ENCODE measurements at places on chromosomes 6 and 20. TPM values are rescaled to one million over a fixed set of nuclear protein-coding genes. Genes with fewer than 3 reads are reported as not detected.
A peak's percentile ranks its signal among the peaks of the same experiment; 100 is the strongest.

CAPN11 gene
- polyA plus RNA-seq = 0.41 TPM

INSM1 gene
- 1.4 TPM for polyA plus RNA-seq

DNA sequence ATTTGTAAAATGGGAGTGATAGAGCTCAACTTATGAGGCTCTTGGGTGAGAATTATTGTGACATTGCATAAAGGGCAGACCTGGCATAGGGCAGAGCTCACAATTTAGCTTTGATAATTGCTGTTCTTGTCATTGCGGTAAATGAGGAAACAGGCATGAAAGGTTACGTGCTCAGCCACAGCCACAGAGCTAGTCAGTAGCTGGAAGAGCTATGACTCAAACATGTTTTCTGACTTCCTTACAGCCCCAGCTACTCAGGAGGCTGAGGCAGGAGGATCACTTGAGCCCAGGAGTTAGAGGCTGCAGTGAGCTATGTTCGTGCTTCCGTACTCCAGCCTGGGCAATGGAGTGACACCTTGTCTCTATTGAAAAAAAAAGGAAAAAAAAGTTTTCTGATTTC lies 3.5 kb upstream of the GHRH start:
- DNase-seq = no peak

GRCh38 chr6:13373488-13373886 lies 45.1 kb upstream of the TBC1D7 start:
- no peak for DNase-seq

DNA sequence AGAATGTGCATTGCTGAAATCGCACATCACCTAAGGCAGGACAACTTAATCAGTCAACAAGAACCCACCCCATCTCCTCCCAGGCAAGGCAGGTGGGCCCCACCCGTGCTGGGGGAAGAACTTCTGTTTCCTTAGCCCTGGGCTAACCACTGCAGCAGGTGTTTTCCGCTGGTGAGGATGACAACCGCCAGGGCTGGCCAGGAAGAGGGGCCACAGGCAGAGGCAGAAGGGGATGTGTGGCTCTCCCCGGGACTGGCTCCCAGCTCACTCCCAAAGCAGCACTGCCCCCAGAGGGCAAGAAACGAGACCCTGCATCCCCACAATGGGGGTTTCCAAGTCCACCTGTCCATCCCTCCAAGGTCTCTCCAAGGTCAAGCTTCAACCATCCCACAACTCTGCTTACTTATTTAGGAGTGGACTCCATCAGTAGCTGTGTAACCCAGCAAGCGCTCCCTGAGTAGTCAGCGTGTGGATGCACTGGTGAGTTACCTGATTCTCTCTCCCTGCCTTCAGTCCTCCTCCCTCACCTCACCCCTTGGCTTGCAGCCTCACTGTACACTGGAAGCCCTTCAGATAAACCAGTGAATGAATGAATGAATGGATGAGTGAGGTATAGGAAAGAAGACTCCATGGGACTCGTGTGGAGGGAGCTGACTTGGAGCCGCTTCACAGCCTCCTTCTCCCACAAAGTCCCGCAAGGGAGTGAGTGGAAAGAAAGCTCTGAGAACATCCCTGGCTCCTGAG lies 168.2 kb upstream of the CST7 start:
- peak; percentile 38 for DNase-seq

DNA sequence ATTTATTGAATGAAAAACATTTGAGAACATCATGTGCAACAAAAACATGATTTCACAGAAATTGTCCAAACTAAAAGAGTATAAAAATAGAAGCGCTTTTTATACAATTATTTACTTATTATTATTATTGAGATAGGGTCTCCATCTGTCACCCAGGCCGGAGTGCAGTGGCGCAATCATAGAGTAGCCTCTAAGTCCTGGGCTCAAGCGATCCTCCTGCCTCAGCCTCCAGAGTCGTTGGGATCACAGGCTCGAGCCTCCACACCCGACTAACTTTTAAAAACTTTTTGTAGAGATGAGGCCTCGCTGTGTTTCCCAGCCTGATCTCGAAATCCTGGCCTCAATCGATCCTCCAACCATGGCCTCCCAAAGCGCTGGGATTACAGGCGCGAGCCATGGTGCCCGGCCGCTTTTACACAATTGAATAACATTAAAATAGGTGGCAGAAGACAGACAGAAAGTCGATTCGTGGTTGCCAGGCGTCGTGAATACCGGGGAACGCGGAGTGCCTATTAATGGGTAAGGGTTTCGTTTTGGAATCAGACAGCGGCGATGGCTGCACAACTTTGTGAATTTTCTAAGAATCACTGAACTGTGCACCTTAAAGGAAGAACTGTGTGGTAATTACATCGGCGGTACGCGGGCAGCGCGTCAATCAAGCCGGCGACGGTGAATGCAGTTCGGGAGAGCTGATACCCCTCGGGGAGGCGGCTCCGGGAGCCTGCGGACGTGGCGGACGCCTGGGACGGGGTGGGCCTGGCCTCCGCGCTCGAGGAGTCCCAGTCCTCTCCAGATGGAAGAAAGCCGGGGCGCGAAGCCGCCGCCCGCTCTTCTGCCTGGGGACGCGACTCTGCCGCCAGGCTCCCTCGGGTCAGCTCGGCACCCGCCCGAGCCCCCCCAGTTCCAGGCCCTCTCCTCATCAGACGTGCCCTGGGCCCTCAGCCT lies 807 bp downstream of the TBC1D20 start:
- DNase-seq = peak; percentile 77

GRCh38 chr6:80438772-80439171 lies 332.3 kb downstream of the BCKDHB start:
- no peak for DNase-seq

- DNase-seq = no peak
Observed at GRCh38 chr6:110534731-110535492, 58.5 kb upstream of the SLC22A16 start.
